ENCODE measurements at places on chromosomes 5 and 9.
A peak's percentile ranks its signal among the peaks of the same experiment; 100 is the strongest.

- peak; percentile 11 for DNase-seq
Measured at GRCh38 chr5:54794135-54794975, 191.0 kb downstream of the ESM1 start.

DNA sequence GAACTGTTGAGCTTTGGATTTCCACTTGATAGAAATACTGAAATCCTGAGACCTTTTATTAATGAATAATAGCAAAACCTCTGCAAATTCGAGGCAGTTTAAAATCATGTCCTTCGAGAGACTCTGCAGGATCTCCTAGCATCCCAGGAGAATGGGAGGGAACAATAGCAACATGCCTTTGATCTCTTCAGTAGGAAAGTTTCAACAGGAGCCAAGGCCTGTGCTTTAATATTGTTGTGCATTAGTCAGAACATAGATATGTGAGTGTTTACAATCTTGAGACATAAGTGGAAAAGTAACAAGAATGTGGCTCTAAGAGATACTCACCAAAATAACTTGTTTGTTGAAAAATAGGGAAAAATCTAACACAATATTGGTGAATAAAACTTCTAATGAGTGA lies 83.3 kb upstream of the LHFPL2 start:
- no peak for DNase-seq

DNA sequence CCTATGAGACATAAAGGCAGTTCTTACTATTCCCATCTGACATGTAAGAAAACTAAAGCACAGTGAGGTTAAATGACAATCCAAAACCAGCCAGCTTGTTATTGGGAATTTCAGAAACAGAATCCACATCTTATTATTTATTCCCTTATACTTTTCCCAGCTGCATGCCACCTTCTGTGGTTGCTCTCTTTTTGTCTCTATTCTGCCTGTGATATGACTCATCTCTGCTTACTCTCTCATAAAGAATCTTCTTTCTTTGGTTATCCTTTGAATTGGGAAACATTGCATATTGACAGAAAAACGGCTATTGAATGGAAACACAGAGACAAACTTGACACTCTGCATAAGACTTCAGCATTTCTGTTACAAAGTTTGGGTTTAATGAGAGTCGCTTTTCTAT lies 183.2 kb downstream of the TLR4 start:
- DNase-seq, result no peak

- no peak for DNase-seq
Measured at GRCh38 chr5:173718469-173718868, 102.0 kb upstream of the BOD1 start.

DNA sequence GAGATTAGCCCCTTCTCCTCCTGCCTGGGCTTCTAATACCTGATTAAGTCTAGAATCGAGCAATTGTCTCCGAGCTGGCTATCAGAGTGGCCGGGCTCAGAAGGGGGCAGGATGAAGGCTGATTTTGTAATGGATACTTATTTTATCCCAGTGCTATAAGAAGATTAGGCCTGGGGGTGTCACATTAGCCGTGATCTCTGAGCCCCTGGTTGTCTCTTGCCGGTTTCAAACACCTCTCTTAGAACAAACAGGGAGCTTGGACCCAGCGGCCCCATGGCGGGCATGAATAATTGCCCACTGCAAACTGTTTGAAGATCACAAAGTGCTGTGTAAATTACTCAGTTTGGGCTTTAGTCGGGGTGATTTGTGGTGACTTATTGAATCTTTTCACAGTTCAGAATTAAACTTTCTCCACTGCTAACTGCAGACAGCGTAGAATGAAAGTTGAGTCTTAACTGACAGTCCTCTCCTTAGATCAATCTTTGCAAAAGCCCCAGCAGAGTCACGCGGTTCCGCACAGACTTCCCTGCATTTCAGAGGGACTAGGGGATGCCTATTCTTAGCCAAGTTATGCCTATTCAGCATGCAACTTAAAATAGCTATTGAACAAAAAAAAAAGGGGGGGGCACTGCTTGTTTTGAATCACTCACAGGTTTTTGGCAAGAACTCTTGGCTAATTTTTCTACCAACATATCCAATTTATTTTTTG lies 200.6 kb upstream of the IRX1 start:
- DNase-seq, result no peak

GRCh38 chr9:88435336-88435735 lies 47.1 kb downstream of the SPIN1 start:
- no peak for DNase-seq

DNA sequence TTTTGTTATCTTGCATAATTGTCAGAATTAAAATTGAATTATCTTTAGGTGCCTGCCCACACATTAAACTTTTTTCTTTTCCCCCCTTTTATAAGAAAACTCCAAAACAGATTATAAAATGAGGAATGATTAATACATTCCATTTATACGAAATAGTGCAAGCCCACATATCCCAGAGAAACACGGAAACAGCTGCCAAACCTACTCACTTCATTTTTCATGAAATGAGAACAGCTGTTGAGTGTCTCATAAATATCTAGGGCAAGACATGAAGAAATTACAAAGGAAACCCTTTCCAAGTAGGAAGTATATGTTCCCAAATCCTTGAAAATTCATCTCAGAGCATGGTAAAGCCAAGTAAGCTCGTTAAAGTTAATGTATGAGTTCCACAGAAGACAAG lies 459.4 kb upstream of the NMUR2 start:
- no peak for DNase-seq

DNA sequence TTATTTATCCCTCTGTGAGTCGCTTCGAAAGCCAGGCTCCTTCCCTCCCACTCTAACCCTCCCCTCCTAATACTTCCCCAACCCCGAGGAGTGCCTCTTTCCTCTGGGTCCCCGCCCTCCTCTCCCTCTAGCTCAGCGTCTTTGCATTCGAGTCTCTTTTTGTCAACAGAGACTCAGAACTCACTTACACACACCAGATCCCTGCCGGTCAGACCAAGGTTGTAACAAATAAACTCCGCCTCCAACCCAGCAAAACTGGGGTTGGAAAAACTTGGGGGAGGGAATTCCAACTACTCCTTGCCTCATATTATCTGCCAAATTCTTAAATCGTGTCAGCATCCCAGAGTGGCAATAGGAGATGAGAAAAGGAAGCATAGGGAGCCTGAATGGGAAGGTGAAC lies at the start of gene HTR1A:
HTR1A (minus strand) TSS at position 167 of the 400 bp plus-strand sequence. CDS start 726 bp downstream, outside the sequence.
- no peak for DNase-seq

DNA sequence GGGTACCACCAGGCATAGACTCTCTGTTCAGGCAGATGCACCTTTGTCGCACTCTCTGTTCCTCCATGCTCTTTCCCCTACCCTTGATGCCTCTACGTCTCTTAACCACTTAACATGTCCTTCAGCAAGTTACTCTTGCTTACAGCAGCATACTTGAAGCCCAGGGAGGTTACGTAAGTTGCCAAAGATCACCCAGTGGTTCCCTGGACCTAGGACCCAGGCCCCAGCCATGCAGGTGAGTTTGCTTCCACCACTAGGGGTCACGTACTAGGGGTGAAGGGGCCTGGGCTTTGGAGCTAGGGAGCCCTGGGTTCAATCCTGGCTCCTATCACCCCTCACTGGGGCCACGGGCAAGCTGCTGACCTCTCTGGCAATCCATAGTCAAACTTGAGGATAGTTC lies 8.9 kb downstream of the AKNA start:
- no peak for DNase-seq

- DNase-seq, result no peak
Measured at GRCh38 chr9:91159664-91160121, 202.0 kb downstream of the AUH start.

DNA sequence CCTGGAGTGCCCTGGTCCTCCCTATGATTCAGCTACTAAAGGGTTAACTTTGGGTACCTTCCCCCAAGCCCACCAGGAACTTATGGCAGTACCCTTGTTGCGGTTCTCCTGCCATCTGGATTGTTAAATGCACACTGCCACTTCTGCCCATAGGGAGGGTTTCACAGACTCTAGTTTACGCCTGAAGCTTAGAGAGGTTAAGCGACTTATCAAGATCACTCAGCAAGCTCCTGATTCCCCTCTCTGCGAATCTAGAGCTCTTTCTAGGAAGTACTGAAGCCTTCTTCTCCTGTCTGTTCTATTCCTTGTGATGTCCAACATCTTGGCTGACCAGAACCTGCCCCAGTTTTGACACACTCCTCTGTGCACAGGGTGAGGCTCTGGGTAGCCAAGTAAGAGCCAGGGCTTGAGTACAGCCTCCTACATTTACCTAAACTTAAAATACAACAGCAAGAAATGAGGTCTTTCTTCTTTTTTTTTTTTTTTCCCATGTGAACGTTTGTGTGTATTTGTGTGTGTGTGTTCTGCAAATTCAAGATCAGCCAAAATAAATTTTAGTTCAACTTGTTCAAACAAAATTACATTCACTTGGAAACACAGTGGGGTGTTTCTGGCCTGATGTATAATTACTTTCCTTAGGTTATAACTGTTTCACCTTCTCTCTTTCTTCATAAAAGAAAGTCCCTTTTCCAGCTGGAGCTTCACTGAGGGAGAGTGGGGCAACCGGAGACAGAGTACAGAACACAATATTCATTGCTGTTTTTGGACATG lies 28.7 kb upstream of the KLF4 start:
- DNase-seq, result no peak

DNA sequence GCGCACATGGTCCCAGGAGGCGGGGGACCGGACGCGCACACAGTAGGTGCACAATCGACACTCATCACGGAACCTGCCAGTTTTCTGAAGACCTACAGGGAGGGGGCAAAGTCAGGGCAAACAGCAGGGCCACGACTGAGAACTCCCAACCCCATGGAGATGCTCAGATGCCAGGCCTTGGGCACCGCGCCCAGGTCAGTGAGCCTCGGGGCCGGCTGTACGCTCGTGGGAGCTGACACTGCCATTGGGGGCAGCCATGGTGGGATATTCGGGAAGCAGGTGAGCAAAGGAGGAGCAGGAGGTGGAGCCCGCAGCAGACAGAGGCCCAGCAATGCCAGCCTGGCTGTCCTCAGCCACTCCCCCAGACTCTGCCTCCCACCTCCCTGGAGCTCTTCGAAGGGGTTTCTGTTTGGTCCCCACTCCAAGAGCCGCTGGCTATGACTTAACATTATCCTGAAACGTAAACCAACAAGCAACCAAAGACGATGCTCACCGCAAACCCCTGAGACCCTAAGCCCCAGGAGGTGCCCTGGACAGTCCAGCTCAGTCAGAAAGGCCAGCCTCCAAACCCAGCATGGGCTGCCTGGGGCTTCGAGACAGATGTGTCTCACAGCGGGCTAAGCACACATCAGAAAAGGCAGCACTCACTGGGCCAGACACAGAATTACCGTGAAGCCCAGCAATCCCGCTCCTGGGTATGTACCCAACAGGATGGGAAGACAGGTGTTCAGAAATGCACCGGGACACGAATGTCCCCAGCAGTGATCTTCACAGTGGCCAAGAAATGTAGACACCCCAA lies 78.4 kb downstream of the VAV2 start:
- no peak for DNase-seq

GRCh38 chr5:108753877-108754276 lies 6.2 kb downstream of the FER start:
- no peak for DNase-seq

- DNase-seq, result no peak
Measured at GRCh38 chr9:70595211-70595610, 180.8 kb upstream of the KLF9 start.

- peak; percentile 53 for DNase-seq
Measured at GRCh38 chr9:33778700-33779351, 16.5 kb upstream of the PRSS3 start.

DNA sequence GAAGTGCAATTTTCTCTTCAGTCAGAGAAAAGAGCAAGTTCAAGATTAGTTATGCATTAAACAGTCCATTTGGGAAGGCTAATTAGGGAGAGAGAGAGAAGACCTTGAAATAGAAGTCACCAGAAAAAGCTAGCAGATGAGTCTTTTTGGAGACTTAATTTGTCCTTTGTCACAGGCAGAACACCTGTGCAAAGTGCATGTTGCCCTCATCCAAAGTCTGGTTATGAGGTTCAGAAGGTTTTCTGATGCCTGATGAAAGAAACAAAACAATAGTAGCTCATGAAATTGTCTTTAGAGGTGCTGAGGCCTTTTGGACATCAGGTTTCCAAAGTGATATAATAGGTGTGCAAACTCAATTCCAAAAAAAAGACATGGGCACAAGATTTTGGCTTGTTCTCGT lies 199.3 kb downstream of the MAN2A1 start:
- no peak for DNase-seq

DNA sequence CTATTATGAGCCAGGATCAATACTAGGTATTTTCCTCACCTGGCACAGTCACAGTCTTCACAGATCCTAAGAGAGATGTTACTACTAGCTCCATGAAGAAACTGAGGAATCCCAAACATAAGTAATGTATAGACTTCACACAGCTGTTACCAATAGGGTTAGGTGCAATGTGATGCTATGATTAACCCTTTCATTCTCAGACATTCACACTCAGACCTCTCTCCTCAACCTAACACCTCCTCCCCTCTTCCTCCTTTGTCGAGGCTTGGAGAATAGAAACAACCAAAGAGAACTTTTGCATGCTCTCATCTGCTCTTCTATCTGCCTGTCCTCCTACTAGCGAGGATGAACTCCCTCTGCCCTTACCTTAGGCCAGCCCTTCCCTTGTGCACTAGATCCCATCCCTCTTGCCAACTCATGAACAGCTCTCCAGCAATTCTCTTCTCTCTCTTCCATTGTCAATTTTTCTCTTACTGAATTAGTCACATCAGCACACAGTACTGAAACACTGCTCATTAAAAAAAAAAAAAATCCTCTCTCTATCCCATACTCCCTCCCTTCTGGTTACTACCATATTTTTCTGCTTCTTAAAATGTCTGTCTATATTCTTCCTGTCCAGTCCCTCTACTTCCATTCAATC lies 47.7 kb downstream of the MAPKAP1 start:
- DNase-seq, result no peak

GRCh38 chr5:149658299-149658698 lies 71.8 kb upstream of the PPARGC1B start:
- DNase-seq, result no peak

Measured in activated CD4-positive, alpha-beta T cell treated with anti-CD3 and anti-CD28 coated beads, Interleukin-2, amount 50 U/mL, for 48 hours (primary cell).